ENCODE measurements at places on chromosomes 7 and 10.

GRCh38 chr7:4726566-4726965, 44.5 kb downstream of the FOXK1 start:
- DNase-seq = no peak

DNA sequence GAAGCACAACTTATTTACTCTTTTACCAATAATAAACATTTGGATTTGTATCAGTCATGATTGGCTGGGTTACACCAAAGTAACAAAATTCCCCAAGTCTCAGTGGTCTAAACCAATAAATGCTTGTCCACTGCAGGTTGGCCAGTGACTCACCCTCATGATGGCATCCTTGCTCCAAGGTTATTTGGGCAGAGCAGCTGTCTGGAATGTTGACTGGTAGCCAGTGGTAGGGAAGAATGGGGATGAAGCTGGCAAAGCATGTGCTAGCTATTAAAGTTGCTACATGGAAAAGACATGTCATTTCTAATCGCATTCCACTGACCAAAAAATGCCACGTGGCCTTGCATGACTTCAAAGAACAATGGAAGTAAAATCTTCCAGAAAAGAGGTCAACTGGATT, 1168.7 kb upstream of the CELF2 start:
- DNase-seq = no peak

DNA sequence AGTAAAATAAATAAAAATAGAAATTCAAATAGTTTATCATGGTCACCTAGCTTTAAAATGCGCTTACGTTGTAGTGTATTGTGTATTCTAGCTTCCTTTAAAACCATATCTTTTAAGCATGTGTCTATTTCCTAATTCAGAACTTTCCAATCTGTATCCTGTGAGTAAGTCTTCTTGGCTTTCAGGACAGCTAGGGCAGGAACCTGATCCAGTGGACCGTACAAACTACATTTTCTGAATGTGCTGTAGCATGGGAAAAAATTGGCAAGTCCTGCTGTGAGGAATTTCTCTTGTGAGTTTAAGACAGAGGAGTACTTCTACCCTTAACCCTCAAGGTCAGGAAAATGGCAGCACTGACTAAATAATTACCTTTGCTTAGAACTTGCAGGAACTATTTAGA, 12.1 kb downstream of the OPN1SW start:
- no peak for DNase-seq

- no peak for DNase-seq
Measured at GRCh38 chr7:50868426-50869100, 85.9 kb upstream of the GRB10 start.

GRCh38 chr7:124701955-124702354, 63.6 kb downstream of the GPR37 start:
- DNase-seq = no peak

GRCh38 chr7:96200740-96201139, 121.2 kb downstream of the SLC25A13 start:
- no peak for DNase-seq

GRCh38 chr7:2260820-2261219, 18.8 kb downstream of the NUDT1 start:
- DNase-seq = no peak

- DNase-seq = no peak
Measured at GRCh38 chr10:61592581-61592980, 70.1 kb upstream of the CABCOCO1 start.

- DNase-seq = no peak
Measured at GRCh38 chr7:27901028-27901760, 161.2 kb downstream of the TAX1BP1 start.

- no peak for DNase-seq
Measured at GRCh38 chr10:48467669-48468068, 137.2 kb downstream of the ARHGAP22 start.

DNA sequence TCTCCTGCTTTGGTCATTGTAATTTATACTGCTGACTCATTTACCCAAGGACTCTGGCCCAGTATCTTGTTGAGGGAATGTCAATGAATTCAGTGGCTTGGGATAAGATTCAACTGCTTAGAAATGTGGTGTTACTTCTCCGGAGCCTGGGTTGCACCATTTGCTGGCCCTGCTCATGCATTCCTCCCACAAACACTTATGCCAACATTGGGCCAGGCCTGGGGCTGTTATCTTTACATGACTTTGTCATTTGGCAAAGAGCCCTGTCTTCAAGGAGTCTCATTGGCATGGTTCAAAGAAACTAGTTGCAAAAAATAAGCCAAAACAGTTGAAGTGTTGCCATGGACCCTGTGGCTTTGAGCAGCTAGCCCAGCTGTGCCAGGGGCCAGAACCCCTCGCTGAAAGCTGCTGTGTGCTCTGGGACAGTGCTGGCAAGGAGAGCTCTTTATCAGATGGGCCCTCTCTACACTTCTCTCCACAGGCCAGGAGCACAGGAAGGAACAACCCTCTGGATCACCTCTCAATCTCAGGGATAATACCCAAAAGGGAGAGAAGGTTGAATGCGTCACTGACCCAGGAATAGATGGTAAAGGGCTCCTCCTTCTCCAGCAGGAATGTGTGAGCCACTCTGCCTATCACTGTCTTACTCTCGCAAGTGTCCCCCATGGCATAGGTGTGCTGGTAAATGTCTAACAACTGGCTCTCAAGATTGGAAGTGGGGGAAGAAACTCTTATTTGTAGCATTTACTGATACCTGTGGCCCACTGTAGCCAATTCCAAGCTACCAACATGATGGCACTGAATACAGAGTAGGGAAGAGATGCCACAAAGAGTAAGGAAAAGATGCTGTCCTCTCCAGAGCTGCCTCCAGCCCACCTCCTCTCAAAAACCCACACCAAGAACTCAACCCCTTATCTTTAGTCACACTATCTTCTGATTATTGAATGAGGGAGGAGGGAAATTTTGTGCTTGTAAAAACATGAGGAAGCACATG, 23.5 kb upstream of the PDE1C start:
- DNase-seq = no peak

DNA sequence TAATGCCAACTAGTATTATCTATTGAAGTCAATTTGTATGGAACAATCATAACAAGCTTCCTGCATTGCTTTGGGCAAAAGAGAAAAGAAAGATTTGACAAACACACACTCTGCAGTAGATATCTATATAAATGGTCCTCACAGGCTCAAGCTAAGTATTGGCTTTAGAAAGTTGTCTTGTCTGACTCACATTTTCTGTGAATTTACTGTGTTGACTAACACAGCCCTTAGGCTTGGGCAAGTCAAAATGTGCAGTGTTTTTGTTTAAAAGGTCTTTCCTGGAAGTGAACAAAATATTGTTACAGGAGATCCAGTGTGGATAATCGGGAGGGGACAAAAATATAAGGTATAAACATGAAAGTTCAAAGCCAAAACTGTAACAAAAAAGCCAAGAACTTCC, 194.4 kb downstream of the RELN start:
- DNase-seq = no peak

- DNase-seq = no peak
Measured at GRCh38 chr10:28680358-28680752, 3.0 kb downstream of the BAMBI start.

GRCh38 chr10:63241841-63242281, 108.7 kb downstream of the NRBF2 start:
- DNase-seq = no peak

DNA sequence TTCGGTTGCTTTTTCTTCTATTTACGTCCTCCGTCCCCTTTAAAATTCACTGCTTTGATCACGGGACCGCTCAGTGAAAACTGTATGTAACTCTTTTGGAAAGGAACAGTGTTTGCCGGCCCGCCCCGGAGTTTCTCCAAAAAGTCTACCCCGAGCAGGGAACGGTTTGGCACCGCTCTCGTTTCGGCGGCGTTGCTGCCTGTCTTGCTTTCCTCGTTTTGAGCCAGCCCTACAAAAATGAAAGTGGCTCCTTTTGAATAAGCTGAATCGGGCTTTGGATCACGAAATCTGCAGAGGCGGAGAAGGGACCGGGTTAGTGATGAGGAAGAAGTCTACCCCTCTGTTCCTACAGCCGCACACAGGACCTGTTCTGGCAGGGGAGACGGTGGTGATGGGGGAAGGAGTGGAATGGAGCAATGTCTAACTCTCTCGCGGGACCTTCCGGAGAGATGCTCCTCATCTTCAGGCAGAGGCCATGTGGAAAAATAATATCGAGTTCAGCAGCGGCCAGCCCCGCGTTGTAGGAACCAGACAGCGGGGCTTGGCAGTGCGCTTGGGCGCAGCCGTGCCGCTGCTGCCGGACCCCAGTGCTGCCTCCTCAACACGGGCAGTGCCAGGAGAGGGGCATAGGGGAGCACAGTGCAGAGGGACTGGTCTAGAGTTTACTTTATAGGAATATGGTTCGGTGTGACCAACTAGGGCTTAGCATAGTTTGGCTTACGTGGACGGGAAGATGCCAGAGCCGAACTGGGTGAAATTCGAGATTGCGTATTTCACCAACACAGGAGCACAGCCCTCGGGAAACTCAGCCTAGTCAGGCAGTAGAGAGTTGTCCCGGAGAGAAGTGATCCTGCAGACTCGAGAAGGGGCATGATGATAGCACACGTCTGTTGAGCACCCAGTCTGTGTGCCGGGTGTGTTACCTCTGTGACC, 1.4 kb downstream of the HTRA1 start:
- DNase-seq = no peak

GRCh38 chr10:58137813-58138212, 129.9 kb downstream of the IPMK start:
- DNase-seq = no peak

- DNase-seq = no peak
Measured at GRCh38 chr7:465710-466400, 53.8 kb downstream of the PDGFA start.

- no peak for DNase-seq
Measured at GRCh38 chr7:33276729-33277128, 147.4 kb downstream of the BBS9 start.

- no peak for DNase-seq
Measured at GRCh38 chr10:63920926-63921325, 399.7 kb downstream of the REEP3 start.

- DNase-seq = no peak
Measured at GRCh38 chr10:54060572-54060971, 740.5 kb downstream of the PCDH15 start.

DNA sequence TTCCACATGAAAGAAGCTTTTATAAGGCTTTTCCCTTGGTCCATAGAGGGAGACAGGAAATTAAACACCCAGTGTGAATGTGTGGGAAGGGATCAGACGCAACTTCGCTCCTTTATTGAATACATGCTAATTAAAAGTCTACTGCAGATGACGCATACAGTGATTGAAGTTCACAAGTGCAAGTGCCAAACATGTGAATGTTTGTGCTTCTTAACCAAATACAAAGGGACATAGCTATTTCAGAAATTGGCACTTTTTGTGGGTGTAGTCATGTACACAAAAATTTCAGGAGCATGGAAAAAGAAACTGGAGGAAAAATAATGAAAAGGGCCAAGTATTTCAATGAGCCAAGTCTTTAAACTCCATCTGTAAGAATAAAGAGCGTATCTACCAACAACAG, 283.7 kb downstream of the SKAP2 start:
- DNase-seq = no peak

DNA sequence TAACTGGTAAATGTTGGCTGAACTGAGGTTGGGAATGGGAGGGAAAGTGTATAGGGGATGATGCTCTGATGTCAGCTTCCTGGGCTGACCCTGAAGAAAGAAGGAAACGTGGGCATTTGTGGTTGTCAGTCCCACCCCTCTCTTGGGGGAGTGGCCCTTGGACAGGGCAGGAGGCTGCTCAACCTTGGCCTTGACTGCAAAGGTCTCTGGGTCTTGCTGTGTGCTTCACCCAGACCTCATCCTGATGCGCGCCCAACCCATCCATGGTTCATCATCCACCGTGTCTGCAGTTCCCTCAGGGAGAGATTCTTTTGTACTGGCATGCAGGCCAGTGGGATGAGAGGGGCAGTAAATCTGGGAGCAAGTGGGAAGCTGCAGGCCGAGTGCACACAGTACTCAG, 4.7 kb upstream of the ZYX start:
- no peak for DNase-seq

DNA sequence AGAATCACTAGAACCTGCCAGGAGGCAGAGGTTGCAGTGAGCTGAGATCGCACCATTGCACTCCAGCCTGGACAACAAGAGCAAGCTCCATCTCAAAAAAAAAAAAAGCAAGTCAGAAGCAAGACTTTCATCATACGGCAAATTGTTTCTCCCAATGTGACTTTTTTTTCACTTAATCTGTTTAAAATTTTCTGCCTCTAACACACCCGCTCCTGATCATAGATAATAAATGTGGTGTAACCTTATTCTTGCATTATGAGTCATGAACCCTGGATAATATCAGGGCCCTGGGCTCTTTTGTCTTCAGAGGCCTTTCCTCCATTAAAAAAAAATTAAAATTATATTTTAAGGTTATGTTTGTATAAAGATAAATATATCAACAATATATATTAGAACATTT, 111.4 kb upstream of the JCAD start:
- DNase-seq = no peak

DNA sequence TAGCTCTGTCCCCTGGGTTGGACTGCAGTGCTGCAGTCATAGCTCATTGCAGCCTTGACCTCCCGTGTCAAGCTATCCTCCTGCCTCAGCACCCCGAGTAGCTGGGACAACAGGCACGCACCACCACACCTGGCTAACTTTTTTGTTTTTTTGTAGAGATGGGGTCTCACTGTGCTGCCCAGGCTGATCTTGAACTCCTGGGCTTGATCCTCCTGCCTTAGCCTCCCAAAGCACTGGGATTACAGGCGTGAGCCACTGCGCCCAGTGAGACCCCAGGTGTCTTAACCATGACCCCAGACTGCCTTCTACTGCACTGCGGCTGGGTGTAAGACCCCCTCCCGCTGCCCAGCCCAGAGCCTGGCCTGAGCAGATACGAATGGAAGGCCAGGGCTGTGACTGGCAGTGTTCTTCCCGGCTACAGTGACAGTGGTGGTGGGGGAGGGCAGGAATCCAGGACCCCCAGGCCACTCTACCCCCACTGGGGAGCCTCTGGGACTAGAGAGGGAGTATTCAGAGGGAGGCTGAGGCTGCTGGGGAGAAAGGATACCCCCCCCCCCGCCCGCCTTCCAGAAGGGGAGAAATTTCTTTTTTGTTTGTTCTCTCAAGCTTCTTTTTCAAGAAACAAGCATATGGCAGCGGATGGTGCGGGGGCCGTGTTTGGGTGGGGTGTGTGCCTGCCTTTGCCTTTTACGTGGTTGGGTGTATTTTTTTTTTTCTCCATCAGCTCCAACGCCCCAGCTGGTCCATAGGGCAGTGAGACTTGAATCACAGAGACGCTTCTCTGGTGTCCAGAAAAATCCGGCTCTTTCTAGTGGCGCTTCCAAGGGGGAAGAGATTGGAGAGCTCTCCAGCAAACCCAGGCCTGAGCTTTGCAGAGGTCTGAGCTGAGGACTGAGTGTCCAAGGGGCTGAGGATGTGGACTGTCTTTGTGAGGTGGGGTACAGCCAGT, 36.6 kb downstream of the GTF2IRD1 start:
- no peak for DNase-seq

- no peak for DNase-seq
Measured at GRCh38 chr7:157930926-157931466, 594.2 kb downstream of the DNAJB6 start.

GRCh38 chr7:86158111-86158510, 485.6 kb upstream of the GRM3 start:
- DNase-seq = no peak

Data from anterior cingulate cortex (tissue), 58 donors.